Endothelial cell of umbilical vein (primary cell): ENCODE measurements at places on chromosomes 6 and 20. TPM values are rescaled to one million over a fixed set of nuclear protein-coding genes. Genes with fewer than 3 reads are reported as not detected.

MCHR2 gene
- not detected in 2 replicates for total RNA-seq

EYA2 gene
- total RNA-seq = not detected in 2 replicates

HELZ2 gene
- total RNA-seq = 29.2 and 33.2 TPM in 2 replicates

FAM162B gene
- total RNA-seq = not detected in 2 replicates

PRICKLE4 gene
- 2.2 and 3.3 TPM in 2 replicates for total RNA-seq

BPIFA1 gene
- not detected in 2 replicates for total RNA-seq
